ENCODE measurements at places on chromosomes 11 and 22.

GRCh38 chr11:47333886-47334443 is 18.5 kb downstream of the MYBPC3 start:
- DNase-seq, result no peak

DNA sequence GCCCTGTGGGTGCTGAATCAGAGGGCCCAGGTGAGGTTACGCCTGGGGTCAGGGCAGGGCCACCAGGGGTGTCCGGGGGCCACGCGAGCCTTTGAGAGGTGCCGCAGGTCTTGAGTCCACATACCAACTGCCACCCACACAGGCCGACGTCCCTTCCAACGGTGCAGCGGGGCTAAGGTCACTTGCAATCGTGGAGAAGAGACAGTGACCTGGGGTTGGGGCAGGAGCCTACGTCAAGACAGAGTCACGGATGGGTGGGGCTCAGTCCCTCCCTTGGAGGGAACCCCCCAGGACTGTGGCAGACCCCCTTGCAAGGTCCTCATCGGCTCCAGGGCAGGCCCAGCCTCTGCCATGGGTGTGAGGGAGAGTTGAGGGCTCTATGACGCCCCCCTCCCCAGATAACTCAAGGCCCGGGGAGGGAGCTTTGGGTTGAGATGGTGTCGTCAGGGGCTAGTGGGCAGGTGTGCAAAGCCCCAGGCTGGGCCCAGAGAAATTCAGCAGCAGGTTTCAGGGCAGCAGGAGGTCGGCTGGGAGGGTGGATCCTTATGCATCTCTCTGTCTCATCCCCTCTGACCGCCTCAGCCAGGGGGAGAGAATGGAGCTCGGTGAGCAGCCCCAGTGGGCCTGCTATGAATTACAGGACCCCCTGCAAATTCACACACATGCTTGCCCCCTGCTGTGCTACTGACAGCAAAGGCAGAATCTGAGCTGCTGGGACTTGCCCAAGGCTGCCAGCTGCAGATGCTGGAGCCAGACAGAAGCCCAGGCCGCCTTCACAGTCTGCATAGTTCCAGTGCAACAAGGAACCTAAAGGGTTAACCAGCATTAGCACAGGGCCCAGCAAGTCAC is 60.0 kb downstream of the MYEOV start:
- no peak for DNase-seq

DNA sequence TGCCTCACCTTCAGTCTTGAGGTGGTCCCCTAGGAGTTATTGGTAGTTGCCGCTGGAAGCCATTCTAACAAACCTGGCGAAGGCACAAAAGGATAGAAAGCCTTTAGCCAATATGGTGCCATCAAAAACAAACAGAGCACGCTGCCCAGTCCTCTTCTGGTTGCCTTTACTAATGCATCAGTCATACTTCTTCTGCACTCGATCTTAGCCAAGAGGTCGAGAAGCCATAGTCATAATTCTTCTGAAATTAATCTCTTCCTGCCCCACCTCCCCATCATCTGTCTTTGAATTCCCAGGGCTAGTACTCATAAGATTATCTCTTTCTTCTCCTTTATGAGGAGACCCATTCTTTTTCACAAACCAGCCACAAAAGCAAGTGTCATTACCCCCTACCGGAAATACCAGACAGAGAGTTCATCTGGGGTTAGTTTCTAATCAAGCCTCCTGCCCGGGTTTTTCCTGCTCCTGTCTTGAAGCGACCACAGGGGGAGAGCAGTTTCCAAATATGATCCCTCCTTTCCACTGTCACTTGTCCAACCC is 21.4 kb upstream of the EHF start:
- DNase-seq, result no peak

DNA sequence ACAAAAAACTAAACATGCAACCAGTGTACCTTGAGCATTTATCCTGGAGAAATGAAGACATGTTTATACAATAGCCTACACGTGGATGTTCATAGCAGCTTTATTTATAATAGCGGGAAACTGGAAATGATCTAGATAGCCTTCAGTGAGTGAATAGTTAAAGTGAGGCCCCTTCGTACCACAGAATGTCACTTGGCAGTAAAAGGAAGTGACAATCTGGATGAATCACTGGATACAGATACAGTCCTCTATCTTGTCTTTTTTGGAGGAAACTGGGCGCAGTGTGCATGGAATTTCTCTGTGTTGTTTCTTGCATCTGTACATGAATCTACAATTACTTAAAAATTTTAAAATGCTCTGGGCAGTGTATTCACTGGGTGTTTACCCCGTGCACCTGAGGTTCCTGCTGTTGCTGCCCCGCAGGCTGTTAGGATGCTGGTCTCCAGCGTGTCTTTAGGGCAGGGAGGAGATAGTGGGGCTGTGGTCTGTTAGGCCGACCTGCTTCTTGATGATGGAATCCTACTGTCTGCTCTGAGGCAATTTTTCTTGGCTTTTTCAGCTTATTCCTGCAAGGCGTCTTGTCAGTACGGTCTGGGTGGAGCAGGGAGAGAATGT is 23.2 kb downstream of the DERL3 start:
- no peak for DNase-seq

- peak; percentile 71 for DNase-seq
Observed at GRCh38 chr11:95154514-95154913, 64.9 kb downstream of the ENDOD1 start.

- DNase-seq, result no peak
Observed at GRCh38 chr11:16607675-16608644, 130.5 kb upstream of the C11orf58 start.

- no peak for DNase-seq
Observed at GRCh38 chr11:110527146-110527545, 97.4 kb downstream of the FDX1 start.

DNA sequence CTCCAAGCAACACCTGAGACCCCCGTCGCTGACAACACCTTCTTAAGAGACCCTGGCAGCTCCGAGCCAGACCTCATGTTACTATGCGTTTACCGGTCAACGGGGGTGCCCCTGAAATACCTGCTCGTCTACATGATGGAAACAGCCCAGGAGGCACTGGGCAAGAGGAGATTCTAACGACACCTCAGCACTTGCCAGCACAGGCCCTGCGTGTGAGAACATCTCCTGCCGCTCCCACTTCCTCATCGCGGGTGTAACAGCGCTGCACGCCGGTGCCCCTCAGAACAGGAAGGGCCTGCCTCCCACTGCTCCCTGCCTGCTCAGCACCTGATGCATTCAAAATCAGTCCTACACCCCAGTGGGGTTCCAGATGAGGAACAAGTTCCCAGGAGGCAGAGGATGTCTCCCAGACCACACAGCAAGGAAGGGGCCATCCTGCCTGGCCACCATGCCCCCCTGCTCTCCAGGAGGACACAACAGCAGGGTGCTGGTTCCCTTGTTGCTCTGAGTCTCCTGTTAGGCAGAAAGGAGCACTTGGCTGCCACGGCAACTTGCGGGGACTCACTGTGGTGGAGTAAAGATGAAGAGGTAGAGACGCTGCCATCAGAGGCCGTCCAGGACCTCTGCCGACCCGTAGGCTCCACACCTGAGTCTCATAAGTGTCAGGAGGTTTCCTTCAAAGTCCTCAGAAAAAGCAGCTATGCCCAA is 2.1 kb downstream of the TOLLIP start:
- DNase-seq, result no peak

DNA sequence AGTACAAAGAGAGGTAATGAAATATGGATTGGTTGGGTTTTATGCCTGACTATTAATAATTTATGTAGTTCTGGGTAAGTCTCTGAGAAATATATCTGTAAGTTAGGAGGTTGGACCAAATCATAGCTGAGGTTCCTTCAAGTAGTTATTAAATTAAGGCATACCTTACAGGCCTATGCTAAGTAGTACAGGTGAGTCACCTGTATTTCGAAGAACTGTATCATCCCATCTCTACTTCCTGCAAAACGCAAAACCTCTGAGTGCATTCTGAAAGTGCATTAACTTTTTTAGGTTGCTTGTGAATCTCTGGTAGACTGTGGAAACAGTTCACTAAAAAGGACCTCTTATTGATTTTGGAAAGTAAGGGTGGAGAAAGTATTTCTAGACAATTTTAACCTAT is 37.1 kb downstream of the APOL5 start:
- no peak for DNase-seq

- no peak for DNase-seq
Observed at GRCh38 chr11:12777208-12777874, 103.1 kb downstream of the TEAD1 start.

GRCh38 chr22:48379371-48379770 is 1448.3 kb downstream of the BRD1 start:
- no peak for DNase-seq

- DNase-seq, result no peak
Observed at GRCh38 chr11:66251809-66252208, 16.6 kb upstream of the RAB1B start.

GRCh38 chr11:15266999-15267398 is 152.3 kb downstream of the INSC start:
- DNase-seq, result no peak

- no peak for DNase-seq
Observed at GRCh38 chr22:38220163-38220562, 18.4 kb downstream of the MAFF start.

DNA sequence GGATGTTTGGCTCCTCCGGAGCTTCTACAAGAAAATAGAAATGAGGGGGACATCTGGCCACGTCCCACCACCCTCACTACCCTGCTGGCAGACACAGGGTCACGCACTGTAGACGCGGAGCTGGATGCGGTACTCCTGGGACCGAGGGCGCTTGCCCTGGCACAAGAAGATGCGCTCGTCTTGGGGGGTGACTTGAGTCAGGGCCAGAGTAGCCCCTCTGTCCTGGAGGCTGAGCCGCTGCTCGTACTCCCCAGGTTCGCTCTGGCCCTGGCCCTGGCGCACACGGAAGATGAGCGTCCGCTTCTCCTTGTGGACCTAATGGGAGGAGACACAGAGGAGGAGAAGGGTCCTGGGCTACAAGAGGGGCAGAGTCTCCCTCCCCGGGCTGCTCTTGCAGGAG is 2.2 kb downstream of the MCAM start:
- no peak for DNase-seq

- no peak for DNase-seq
Observed at GRCh38 chr11:86380295-86381059, 5.8 kb downstream of the CCDC81 start.
